Right hindlimb (tissue), 1 donor: ENCODE measurements at places on chromosomes 5 and 9.
A peak's percentile ranks its signal among the peaks of the same experiment; 100 is the strongest.

DNA sequence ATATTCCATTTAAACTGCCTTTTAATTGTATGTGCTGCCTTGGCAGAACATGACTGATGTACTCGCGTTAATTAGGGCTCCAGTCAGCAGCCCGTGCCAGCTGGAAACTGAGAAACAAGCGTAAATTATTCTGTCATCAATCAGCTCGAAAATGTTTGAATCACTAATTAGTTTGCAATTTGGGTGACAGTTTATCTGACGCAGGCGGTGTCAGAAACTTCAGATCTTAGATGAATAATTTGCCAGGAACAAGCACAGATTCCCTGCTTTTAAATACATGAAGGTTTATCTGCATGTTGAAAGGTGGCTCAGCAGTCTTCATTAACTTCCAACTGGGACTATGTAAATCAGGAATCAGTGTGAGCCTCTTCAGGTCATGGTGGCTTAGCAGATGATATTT is 176.0 kb upstream of the TLE4 start:
- no peak for DNase-seq

GRCh38 chr9:5799314-5799713 is 33.6 kb downstream of the ERMP1 start:
- peak; percentile 32 for DNase-seq

DNA sequence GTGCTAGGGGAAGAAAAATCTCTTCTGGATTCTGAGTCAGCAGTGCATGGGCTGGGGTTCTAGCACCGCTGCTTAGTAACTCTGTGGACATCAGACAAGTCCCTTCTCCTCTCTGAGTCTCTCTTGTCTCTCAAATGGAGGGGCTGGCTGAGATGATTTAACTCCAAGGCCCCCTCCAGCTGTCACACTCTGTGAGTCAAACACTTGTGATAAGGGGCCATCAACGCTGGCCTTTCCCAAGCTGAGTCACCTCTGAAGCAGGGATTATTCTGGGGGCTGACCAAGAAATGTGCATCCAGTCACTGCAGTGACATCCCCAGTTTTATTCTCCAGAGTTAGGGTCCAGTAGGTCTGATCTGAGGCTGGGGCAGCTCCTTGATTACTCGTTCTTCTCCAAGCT is 110.4 kb upstream of the ZNF462 start:
- DNase-seq, result no peak

DNA sequence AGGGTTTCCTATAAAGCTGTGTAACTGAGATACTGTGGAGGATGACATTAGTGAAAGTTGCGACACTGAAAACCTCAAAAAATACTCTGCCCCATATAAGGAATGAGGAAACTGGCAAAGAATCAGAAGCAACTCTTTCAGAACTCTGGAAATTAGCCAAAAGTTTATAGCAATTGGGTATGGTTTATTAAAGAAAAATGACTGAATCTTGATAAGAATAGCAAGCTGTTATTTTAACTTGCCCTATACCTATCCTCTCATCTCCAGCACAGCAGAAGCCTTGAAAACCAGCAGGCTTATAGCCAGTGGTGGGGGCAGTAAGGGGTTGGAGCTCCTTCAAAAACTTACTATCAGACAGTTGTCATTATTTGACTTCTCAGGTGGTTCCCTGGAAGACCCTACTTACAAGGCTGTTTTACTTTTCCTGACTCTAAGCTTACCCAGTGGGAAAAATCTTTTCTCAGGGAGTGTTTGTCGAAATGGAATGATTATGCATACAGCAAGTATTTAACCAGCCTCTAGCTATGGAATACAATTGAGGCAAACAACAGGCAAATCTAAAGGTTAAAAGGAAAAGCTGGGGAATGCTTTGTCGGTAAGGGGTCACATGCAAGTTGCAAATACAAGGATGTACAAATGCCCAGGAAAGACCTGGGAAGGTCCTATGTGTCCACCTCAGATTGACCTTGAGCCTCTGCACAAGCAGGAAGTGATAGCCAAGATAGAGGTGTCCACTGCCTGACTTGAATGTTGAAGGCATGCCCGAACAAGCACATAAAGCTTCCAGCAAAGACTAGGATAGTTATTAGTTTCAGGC is 21.0 kb upstream of the FAM151B start:
- DNase-seq, result no peak

DNA sequence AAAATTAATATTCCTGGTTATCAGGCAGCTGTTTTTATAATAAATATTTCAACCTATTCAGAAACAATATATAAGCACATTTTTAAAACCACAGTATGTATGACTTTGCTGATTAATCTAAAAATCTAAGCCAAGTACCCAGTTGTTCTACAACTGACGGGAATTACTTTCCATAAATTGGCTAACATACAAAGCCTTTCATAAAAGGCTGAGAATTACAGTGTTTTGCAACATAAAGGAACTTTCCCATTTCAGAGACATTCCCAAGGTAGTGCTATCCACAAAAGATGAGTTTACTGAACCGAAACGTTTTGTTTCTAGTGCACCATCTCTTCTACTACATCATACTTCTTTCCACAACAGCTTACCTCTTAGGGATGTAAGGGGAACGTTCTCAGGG is 7.2 kb downstream of the RNF145 start:
- DNase-seq, result no peak

GRCh38 chr5:79077680-79078365 is 8.3 kb downstream of the BHMT2 start:
- DNase-seq, result no peak

DNA sequence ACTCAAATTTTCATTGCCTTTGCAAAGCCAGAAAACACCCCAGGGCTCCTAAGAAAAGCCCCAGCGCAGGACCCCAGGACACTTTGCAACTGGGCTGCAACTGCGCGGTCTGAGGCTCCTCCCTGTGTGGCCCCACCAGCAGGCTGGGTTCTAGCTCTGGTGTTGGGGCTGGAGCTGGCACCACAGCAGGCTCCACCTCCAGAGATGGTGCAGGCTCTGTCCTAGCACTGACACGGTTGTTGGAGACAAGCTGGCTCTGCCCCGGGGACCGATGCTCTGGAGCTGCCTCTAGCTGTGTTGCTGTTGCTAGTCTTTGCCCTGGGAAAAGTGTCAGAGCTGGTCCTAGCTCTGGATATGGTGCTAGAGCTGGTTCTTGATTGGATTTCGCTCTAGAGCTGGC is 13.6 kb downstream of the LCN10 start:
- no peak for DNase-seq

GRCh38 chr9:79578891-79579290 is 7.1 kb downstream of the TLE4 start:
- DNase-seq, result no peak

- DNase-seq, result no peak
Measured at GRCh38 chr9:119195521-119195920, 173.7 kb downstream of the BRINP1 start.

DNA sequence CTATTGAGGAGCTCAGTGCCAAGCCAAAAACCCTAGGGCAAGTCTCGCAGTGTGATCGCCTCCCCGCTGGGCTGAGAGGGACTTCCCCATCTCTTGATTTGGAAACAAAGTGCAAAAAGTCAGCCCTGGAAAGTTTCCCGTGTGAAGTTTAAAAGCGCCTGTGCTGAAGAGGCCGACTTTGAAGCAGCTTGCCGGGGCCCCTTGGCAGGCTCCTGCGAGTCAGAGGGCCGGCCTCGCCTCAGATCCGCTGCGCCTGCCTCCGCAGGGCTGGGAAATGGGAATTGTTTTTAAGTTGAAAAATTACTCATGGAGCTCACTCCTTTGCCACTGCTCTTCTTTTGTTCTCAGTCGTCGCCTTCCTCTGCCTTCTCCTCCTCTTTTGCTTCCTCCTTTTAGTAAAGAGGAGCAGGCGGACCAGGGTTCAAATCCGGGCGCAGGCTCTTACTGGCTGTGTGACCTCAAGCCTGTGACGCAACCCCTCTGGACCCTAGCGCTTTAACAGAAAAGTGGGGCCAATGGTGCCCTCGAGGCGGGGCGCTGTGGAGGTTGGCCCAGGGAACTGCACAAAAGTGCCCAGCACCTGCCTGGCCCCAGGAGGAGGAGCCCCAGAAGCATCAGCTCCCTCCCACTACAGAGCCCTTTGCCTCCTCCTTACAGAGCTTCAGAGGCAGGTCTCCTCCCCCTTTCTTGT is 14.7 kb upstream of the LHX2 start:
- DNase-seq, result no peak

GRCh38 chr5:1324301-1324700 is 20.6 kb downstream of the CLPTM1L start:
- DNase-seq, result peak; percentile 6

- DNase-seq, result peak; percentile 77
Measured at GRCh38 chr9:13485068-13485596, 205.6 kb upstream of the MPDZ start.

- no peak for DNase-seq
Measured at GRCh38 chr5:132867046-132867451, 607 bp downstream of the UQCRQ start.

- DNase-seq, result no peak
Measured at GRCh38 chr9:127818574-127818973, 15.9 kb downstream of the FPGS start.

DNA sequence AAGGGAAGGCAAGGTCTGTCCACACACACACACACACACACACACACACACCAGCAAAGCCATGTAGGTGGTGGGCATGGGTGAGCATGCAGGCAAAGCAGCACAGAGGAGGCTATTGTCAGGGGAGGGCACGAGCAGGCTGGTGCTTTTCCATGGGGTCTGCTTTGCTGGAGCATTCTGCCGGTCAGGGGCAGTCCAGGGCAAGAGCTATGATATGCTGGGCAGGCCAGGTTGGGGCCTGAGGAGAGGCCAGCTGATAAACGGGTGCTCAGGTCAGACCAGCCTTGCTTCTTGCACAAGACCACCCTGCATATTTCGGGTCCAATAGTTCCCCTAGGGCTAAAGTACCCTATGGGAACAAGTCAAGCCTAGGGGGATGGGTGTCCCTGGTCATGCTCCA is 253.9 kb upstream of the DMAC1 start:
- no peak for DNase-seq

GRCh38 chr5:124956471-124957029 is 210.1 kb upstream of the ZNF608 start:
- no peak for DNase-seq

GRCh38 chr5:55176176-55176818 is 3.3 kb upstream of the CDC20B start:
- peak; percentile 39 for DNase-seq

DNA sequence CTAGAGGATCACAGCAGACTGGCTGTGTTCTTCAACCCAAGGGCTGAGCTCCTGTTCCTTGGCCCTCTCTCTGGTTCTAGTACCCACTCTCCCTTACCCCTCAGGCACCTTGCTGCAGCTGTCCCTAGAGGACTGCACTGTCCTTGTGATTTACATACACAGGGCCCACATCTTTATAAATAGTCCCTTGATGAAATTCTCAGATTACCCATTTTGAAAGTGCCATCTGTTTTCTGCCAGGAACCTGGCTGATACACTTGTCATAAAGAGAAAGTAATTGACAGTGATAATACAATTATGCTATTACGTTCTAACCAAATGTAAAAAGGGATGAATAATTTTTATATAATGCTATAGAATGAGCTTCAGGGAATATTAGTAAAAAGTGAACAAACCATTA is 16.5 kb upstream of the SPARC start:
- no peak for DNase-seq

DNA sequence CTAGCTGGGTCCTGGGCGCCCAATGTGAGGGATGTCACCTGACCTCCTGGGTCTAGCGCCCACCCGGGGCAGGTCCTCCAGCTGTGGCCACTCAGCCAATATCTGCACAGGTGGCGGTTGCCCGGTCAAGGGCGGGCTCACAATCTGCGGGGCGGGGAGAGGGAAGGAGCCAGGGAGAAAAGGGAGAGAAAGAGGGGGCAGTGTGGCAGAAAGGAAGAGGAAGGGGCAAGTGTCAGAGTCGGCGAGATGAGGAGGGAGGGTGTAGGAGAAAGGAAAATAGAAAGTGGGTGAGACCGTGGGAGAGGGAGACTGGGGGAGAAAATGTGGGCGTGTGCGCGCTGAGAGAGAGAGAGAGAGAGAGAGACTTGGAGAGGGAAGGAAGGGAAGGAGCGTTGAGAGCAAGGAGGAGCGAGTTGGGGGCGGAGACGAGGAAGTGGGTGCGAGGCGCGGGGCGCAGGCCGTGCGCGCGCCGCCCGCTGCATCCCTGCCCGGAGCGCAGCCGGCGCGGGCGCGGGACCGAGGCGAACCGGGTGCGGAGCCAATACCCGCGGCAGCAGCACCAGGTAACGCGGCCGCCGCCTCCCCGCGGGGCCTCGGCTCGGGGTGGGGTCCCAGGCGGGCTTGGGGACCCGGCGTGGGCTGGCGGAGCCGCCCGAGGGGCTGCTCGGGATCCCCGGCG is at the start of gene HRH2:
Gene HRH2 (plus strand): TSS at position 479 of the 679 bp plus-strand sequence. CDS start 25,163 bp downstream, outside the sequence.
- DNase-seq, result peak; percentile 61

GRCh38 chr9:134484479-134484878 is 157.1 kb upstream of the COL5A1 start:
- DNase-seq, result peak; percentile 14

GRCh38 chr9:13957089-13957488 is 356.9 kb downstream of the NFIB start:
- no peak for DNase-seq

DNA sequence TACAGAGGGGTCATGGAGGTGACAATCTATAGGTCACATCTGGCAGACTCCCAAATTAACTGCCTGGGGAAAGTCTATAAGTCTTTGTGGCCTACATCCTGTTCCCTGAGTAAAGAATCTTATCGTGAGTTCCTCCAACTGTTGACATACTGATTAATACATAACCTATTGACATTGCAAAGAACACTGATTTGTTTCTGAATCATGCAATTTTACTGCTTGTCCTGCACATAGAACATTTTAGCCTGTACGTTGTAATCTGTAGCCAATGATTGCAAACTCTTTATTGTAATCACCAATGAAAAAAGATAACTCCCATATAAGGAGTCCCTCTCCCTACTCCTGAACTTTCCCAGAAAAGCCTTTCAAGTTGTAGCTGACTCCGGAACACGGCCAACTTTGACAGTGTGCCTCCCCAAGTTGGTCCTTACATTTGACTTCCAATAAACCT is 18.8 kb upstream of the OR2K2 start:
- no peak for DNase-seq

GRCh38 chr5:158525663-158526062 is 574.1 kb downstream of the EBF1 start:
- no peak for DNase-seq

GRCh38 chr5:1500411-1501091 is 23.2 kb downstream of the LPCAT1 start:
- DNase-seq, result peak; percentile 85

DNA sequence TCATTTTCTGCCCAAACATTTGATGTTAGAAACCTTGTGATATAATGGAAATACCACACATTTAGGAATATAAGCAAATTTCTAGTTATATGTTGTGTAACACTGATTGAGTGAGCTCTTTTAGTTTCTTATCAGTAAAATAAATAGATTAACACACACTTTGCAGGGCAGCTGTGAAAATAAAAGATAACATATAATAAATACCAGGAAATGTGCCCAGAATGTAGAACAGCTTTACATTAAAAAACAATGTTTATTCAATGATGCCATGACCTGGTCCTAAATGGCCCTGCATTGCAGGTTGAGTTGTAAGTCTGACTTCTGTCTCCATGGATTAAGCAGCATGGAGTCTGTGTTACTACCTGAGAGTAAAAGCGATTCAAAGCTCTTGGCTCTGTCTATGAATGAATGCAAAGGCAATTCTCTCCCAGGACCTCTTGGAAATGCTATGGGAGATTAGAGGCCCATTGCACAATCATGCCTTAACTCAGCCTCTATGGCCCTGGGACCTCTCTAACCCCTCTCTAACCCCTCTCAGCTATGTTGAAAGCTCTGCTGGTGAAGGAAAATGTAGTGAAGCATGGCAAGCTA is 296.0 kb upstream of the ACTBL2 start:
- no peak for DNase-seq
